NCI-H524 (cell line): ENCODE measurements at places on chromosomes 7 and 10.
A peak's percentile ranks its signal among the peaks of the same experiment; 100 is the strongest.

DNA sequence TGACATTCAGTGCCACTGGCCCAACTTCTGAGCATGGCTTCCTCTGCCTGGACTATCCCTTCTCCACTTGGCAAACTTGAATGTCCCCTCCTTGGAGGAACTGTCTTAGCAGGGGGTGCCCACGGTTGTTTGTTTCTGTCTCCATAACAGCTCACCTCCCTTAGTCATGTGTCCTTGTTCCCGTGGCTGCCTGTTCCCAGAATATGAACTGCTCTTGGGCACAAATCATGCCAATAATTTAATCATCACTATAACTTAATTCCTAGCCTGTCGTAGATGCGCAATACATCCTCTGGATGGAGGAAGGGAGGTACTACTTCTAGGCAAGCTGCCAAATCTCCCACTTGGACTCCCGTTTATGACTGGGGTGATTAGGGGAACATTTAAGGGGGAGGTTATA, 173.1 kb downstream of the MYOF start:
- DNase-seq = no peak

DNA sequence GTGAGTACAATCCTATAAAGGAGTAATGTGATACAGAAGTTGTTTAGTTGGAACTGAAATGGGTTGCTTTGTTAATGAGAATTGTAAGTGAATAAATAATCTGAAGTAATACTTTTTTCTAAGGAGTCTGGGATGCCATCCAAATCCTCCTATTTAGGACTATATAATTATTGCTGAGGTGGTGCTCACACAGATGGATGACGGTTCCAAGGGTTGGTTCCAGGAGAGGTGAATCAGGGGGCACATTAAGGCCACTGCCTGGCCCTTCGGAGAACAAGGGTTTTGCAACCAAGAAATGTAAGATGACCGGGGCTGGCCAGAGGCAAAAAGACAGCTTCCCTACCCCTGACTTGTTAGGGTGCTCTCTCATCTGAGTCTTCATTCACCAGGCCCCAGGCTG, 352.7 kb downstream of the PHTF2 start:
- peak; percentile 73 for DNase-seq

DNA sequence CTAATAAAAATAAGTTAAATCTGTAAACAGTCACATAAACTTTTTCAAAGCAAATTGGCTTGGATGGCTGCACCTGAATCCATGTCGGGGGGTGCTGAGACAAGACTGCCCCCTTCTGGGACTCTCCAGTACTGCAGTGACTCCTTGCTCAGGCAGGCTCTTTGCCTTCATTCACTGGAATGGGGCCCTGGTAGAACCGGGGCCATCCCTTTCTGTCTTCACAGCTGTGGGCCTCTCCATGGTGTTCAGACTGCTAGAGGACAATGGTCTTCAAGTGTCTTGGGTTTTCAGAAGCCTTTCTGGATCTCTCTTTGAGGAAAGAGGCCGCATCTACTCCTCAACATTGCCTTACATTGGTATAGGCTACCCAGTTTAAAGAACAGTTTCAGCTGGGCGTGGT, 16.1 kb upstream of the IMPDH1 start:
- peak; percentile 57 for DNase-seq

- DNase-seq = no peak
Measured at GRCh38 chr10:43623351-43623750, 17.1 kb downstream of the ZNF485 start.

DNA sequence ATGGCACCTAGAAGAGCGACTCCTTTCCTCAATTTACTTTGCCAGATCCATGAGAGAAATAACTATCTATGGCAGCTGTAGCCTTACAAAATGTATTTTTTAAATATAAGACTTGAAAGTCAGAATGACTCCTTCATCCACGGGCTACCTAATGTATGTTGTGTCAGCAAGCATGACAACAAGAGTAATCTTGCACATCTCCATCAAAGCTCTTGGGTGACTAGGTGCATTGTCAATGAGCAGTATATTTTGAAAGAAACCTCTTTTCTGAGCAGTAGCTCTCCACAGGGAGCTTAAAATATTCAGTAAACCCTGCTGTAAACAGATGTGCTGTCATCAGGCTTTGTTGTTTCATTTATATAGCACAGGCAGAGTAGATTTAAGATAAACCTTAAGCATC, 757.2 kb upstream of the PHF14 start:
- no peak for DNase-seq
